Stimulated activated naive CD8-positive, alpha-beta T cell treated with anti-CD3 and anti-CD28 coated beads, Interleukin-15, Interleukin-2, amounts not matched to agents 100 U/mL and 50 U/mL, for 24 hours (primary cell): ENCODE measurements at places on chromosomes 2 and 18.
A peak's percentile ranks its signal among the peaks of the same experiment; 100 is the strongest.

- DNase-seq: no peak
Measured at GRCh38 chr2:66448136-66448991, 13.4 kb downstream of the MEIS1 start.

DNA sequence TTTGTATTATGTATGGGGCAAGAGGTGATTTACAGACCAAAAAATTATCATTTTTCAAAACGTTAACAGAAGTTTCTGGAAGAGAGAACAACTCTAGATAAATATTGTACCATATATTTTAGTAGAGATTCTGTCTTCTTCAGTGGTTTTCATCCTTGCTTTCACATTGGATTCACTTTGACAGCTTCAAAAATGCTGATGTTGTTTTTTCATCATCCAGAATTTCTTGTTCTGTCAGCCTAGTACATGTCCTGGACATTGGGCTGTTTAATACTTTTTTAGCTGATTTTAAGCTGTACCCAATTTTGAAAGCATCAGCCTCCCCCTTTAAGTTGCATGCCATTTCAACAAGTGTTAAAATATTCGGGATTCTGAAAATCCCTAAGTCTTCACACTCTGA, 711.3 kb upstream of the LRATD1 start:
- DNase-seq: no peak

DNA sequence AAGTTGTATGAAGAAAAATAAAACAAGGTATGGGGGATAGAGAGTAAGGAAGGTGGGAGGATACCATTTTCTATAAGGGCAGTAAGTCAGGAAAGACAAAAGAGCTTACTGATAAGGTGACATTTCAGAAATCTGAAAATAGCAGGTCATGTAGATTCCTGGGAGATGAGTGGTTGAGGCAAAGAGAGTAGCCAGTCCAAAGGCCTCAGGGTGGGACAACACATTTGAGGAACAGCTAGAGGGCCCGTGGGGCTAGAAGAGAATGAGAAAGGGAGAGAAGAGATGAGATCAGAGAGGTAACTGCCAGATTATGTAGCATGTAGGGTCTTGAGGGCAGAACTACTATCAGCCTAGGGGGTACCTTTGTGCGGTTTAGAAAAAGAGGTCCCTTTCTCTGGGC, 2.9 kb downstream of the CLHC1 start:
- DNase-seq: no peak

DNA sequence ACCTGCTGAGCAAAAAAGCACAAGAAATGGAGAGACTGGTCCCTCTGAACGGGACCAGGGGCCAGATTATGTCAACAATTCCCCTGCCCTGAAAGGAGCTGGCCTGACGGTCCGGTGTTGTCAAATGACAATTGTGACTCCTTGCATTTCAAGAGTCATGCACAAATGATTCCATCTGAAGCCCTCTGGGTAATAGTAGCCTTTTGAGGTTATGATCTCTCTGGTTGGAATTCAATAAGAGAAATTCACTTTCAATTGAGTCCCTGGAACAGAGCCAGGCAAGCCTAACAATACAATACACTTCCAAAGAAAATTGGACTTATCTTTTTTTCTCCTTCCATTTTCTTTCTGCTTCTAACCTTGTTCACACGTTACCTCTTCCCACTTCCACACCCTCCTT, 116.9 kb downstream of the C1D start:
- DNase-seq: no peak

GRCh38 chr2:64143169-64144056, 807 bp downstream of the PELI1 start:
- peak; percentile 47 for DNase-seq

- DNase-seq: no peak
Measured at GRCh38 chr18:78953566-78953965, 26.1 kb upstream of the SALL3 start.

GRCh38 chr2:120898961-120899750, 163.5 kb downstream of the GLI2 start:
- no peak for DNase-seq

DNA sequence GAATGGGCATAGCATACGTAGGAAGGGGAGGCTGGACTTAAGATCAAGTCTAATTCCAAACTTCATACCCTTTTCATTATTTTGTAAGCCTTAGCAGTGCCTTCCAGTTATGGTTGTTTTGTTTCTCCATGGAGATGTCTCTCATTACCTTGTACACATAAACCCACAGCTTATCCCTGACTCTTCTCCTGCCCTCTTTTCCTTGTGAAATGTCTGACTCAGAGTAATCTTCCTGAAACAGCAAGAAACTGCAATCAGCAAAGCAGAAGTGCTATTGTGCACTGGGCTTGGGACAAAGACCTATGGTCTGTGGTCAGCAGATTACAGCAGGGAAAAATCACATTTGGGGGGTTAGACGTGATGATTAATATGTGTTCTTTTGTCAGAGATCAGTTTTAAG, 176.7 kb downstream of the IKZF2 start:
- DNase-seq: no peak

GRCh38 chr18:58649966-58650816, 21.1 kb upstream of the MALT1 start:
- DNase-seq: peak; percentile 39

- DNase-seq: no peak
Measured at GRCh38 chr18:37980556-37980955, 415.0 kb upstream of the CELF4 start.

DNA sequence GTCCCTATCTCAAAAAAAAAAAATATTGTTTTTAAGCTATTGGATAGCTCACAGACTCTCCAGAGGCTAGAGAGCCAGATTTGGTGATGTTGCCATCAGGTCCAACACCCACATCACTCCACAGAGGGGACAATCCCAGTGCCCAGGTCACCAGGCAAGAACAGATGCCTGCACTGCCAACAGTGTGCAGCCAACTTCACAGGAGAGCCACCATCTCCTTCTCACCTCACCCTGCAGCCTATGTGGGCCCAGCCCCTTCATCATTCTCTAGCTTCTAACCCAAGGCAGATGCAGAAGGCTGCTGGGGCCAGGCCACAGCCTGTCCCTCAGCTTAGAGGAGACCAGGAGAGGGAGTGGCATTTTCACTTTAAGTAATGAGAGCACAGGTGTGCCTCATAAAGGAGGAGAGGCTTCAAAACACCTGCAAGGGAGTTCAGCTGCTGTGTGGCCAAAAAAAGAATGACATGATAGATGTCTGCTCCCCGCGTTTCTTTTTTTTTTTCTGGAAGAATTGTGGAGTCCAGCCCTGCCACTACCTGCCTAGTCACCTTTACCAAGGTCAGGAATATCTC, 98.0 kb upstream of the ZSWIM2 start:
- DNase-seq: no peak

DNA sequence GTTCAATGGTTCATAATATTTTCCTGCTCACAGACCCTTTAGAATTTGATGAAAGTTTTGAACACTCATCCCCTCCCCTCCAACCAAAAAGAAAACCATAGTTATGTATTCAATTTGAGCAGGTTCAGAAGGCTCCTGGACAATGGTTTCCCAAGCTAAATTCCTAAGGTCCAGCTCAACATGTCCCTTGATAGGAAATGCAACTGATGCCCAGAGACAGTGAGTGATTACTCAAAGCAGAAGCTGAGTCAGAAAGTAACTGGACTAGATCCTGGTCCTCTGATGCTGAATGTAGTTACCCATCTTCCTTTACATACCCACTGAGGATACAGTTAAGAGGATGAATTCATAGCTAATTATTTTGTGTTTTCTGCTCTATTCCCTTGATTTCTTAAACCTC, 218.9 kb upstream of the NCKAP5 start:
- no peak for DNase-seq

GRCh38 chr2:85995648-85996529, 107.1 kb upstream of the ST3GAL5 start:
- no peak for DNase-seq

DNA sequence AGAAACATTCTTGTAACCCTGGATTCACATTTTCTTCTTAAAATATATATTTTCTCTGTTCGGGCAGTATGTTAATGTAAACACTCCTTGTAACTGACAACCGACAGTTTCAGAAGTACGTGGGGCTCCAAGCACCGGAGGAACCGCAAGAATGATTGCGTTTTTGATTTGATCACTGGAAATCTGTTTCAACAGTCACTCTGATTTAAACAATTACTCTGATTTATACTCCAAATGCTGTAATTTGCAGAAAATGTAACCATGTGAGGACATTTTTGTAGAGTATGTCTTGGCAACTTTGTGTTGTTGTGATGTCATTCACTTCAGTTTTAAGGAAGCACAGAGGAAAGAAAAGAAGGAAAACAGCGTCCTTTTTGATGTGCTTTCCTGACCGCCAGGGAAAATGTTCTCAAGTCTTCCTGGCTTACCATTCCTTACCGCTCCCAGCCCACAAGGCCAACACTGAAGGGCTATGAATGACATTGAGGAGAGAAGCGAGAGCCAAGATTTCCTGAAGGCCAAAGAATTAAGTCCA, 77.7 kb downstream of the APOB start:
- DNase-seq: no peak

GRCh38 chr2:45132551-45132950, 123.3 kb upstream of the SIX2 start:
- no peak for DNase-seq

GRCh38 chr2:64228126-64228678, 84.0 kb upstream of the PELI1 start:
- peak; percentile 75 for DNase-seq

DNA sequence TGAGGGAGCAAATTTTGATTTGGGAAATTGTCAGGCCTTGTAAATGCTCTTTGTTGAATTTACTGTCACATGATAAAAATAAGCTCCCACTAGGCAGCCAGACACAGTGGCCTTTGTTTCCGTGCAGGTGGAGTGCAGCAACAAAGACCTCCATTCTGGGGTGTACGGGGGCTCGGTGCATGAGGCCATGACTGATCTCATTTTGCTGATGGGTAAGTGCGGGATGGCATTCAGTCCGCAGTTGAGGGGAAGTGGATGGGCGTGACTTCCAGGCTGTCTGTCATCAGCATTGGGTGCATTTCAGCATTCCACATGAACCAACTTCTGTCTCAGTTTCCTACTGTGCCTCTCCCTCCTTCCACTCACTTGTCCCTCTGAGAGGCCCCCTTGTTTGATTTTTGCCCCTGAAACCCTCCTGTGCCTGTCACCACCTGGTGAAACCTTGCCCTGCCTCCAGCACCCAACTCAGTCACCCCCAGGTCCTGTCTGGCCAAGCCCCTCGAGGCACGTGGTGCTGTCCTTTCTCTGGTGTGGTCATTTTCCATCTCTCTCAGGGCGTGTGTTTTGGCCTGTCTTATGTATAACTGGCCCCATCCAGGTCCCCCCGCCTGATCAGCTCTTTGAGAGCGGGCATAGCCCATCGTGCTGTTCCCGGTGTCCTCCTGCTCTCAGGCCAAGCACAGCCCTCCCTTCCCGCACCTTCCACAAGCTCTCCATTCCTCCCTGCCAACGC, 16.3 kb downstream of the CNDP2 start:
- DNase-seq: no peak

DNA sequence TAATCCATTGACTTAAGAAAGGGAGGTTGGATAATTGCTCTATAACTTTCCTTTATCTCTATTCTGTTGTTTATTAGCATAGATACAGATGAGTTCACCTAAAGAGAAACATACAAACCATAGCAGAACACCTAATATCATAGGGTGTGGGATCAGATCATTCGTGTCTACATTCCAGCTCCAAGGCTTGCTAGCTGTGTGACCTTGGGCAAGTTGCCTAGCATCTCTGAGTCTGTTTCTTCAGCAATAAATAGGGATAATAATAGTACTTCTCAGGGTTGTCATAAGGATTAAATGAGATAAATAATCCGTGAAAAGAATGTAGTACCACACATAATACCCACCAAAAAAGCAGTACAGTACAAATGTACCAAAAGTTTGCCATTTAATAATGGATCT, 126.2 kb downstream of the PLB1 start:
- DNase-seq: no peak

- DNase-seq: no peak
Measured at GRCh38 chr2:30947686-30948085, 140.4 kb upstream of the CAPN13 start.

GRCh38 chr18:69109686-69110085, 291.0 kb upstream of the DOK6 start:
- DNase-seq: no peak

- no peak for DNase-seq
Measured at GRCh38 chr18:54218299-54218698, 6.2 kb downstream of the MBD2 start.

GRCh38 chr2:101341421-101341820, 32.9 kb upstream of the RNF149 start:
- peak; percentile 59 for DNase-seq

DNA sequence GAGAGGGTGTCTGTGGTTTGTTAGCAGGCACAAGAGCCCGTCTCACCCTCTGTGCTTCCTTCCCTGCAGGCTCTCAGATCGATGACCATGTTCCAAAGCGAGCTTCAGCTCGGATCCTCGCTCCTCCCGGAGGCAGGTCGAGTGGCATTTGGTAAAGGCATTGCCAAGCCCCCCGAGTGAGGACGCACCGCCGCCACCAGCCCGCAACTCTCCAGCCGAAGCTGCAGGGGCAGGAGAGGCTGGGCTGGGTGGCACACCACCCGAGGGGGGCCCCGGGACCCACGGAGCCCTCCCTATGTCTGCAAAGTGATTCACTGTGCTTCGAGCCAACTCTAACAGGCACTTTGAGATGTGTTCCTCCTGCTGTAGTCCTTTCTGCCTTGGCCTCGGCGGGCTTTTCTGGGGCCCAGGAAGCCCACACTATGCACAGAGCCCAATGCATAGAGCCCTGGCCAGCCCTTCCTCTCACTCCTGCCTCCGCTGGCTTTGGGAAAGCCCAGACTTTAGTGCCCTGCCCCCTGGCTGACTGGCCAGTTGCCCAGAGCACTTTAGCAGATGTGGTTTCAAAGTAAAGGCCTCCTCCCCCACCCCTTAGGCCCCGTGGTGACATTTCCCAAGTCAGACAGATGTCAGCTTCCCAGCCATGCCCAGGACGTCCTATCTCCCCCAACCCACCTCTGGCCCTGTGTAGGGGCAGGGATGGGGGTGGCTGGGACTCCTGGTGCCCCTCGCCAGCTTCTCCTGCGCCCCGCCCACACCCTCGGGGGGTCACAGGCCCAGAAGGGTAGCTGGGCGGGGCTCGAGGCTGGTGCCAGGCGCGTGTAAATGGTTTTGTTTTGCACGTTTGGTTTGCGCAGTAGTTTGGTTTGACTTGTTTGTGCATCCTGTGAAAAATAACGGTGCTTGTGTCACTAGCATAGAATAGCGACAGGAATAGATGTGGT, 23.3 kb upstream of the MAPRE3 start:
- no peak for DNase-seq

- no peak for DNase-seq
Measured at GRCh38 chr2:60548845-60549237, 4.6 kb downstream of the BCL11A start.

DNA sequence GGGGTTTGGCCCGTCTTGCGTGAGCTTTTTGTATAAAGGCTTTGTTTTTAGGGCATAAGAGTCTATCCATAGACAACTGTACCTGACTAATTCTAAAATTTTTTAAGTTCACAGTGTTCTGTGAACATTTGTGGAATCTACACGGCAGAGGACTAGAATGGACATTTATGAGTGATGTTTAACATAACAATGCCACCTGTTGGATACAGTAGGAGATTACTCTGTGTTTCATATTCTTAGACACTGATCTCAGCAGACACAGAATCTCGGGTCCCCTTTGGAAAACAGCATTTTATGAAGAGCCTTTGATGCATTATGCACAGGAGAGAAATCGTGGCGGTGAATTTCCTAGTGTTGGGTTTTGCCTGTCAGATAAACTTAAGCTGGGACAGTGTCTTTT, 752.2 kb downstream of the DPP10 start:
- no peak for DNase-seq

GRCh38 chr2:127608061-127609030, 37.6 kb upstream of the GPR17 start:
- no peak for DNase-seq
